ENCODE measurements at places on chromosomes 7 and 10. TPM values are rescaled to one million over a fixed set of nuclear protein-coding genes. Genes with fewer than 3 reads are reported as not detected.

DNA sequence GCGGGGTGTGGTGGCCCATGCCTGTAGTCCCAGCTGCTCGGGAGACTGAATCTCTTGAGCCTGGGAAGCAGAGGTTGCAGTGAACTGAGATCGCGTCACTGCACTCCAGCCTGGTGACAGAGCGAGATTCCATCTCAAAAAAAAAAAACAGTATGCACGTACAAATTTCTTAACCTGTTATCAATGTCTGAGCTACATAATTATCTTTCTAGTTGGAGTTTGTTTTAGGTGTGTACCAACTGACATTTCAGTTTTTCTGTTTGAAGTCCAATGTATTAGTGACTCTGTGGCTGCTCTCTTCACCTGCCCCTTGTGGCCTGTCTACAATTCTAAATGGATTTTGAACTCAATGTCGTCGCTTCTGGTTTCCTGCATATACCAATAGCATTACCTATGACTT lies 40.3 kb downstream of the CD36 start:
- DNase-seq, result no peak

DNA sequence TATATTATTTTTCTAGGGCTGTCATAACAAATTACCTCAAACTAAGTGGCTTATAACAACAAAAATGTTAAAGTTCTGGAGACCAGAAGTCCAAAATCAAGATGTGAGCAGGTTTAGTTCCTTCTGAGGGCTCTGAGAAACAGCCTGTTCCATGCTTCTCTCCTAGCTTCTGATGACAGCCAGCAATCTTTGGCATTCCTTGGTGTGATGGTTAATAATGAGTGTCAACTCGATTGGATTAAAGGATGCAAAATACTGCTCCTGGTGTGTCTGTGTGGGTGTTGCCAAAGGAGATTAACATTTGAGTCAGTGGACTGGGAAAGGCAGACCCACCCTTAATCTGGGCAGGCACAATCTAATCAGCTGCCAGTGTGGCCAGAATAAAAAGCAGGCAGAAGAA lies 26.3 kb upstream of the TNKS2 start:
- no peak for DNase-seq

DNA sequence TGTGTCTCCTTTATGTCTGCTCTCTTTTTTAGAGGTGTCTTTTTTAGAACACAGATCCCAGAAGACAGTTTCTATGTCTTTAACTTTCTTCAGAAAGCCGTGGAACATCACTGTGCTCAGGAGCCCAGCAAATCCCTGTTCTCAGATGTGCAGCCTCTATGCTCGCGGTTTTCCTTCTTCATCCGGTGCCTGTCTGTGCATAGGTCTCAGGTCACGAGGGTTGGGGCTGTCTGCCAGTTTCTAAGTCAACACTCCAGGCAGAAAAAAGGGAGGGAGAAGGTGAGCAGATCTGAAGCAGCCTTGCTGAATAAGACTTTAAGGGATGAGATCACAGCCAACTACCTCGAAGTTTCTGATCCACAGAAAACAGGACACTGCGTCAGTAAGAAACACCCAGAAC lies 68.5 kb downstream of the CRTAC1 start:
- DNase-seq, result no peak

DNA sequence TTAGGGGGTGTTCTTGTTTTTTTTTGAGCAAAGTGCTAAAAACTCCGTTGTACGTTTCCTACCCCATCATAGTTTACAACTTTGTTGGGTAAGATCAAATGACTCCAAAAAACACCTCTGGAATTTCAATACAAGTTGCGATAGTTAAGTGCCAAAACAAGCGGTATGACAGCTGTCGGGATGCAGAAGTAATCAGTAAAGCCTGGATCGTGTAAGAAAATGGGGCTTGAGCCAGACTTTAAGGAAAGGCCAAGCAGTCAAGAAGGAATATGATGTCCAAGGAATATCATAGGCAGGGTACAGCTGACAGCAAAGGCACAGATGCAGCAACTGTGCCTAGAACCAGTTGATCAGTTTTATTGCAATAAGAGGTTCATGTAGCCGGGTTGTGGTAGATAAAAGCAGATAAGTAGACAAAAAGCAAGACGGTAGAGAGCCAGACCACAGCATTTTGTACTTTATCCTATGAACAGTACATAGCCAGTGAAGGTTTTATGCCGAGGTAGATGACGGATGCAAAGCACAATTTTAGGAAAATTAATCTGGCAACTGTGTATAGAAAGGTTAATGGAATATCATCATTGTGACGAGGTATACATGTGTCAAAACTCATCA lies 45.5 kb downstream of the UBE2H start:
- DNase-seq, result no peak

- DNase-seq, result no peak
Observed at GRCh38 chr10:63331586-63331985, 134.2 kb downstream of the JMJD1C start.

DNA sequence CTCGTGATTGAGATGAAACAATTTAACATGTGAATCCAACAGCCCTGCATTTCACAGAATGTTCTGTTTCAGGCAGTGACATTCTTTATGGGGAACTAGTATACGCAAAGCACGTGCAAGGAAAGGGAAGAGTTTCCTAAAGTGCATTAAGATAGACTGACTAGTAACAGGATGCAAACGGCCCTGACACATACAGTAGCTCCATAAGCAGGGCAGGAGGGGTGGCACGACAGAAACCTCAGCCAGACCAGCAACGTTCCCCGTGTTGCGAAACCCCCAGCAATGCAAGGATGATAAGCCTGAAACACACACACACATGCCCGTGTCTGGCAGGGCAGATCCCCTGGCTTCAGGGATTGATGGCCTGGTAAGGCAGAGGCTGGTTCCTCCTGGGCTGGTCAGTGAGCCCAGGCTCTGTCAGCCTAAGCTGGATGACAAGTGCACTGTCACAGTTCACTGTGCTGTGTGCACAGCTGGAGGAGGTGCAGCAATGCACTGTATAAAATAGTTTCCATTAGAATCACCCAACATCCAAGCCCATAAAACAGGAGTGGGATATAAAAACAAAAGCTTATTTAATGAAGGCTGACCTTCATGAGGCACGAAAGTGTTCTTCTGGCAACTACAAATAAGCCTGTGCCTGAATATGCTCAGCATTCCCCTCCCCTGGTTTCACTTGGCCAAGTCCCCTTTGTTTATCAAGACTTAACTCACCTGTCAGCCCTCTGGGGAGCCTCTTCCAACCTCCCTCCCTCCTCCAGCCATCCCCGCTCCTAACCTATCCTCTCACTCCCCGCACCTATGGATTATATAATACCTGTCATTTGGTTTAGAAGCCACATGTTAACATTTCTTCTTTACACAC lies 88.8 kb downstream of the GSAP start:
- DNase-seq, result no peak

Gene TMEM209
- total RNA-seq, result 58.2 TPM

DNA sequence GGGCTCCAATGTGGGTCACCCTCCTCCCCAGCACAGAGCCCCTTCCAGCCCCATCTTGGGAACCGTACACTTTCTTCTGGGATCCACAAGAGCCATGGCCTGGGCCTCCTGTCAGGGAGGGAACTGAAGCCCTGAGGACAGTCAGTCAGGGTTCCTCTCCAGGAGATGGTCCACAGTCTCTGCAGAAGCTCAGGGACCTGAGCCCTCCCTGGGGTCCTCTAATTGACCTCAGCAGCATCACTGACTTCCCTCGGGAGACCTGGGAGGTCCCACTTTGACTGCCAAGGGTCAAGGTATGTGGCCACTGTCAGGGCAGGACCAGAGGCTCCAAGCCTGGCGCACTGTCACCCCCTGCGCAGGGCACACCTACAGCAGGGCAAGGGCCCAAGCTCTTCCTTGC lies 32.3 kb downstream of the NOD1 start:
- no peak for DNase-seq

Gene BAZ1B
- 105 TPM for total RNA-seq
